Stimulated activated memory B cell treated with anti-CD40 and anti-IgM and Interleukin-4, amounts not matched to agents 10 μg/mL and 1 μg/mL and 100 μg/mL, for 72 hours (primary cell): ENCODE measurements at places on chromosomes 1 and 21.
A peak's percentile ranks its signal among the peaks of the same experiment; 100 is the strongest.

DNA sequence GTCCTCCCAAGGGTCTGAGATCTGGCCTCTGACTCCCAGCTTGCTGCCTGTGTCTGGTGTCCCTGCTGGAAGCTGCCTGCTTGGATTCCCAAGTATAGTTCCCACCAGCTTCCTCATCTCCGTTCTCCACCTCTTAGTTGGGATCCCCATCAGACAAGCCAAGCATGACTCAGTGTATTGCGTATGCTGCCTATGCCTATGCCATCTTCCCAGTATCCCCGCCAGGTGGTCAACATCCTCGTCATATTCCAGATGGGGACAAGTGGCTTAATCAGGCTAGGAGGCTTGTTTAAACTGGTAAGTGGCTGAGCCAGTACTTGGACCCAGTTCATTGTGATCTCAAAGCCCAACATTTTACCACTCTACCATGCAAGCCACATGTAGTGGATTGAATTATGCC is 204.4 kb downstream of the GRIK3 start:
- H3K27me3 ChIP-seq = peaks cover 36% of the 10 kb centered on the region
- H3K4me3 ChIP-seq = no peak overlapping the region
- H3K36me3 ChIP-seq = no peaks in the 10 kb centered on the region
- ATAC-seq = no peak
- no peak overlapping the region for H3K27ac ChIP-seq

DNA sequence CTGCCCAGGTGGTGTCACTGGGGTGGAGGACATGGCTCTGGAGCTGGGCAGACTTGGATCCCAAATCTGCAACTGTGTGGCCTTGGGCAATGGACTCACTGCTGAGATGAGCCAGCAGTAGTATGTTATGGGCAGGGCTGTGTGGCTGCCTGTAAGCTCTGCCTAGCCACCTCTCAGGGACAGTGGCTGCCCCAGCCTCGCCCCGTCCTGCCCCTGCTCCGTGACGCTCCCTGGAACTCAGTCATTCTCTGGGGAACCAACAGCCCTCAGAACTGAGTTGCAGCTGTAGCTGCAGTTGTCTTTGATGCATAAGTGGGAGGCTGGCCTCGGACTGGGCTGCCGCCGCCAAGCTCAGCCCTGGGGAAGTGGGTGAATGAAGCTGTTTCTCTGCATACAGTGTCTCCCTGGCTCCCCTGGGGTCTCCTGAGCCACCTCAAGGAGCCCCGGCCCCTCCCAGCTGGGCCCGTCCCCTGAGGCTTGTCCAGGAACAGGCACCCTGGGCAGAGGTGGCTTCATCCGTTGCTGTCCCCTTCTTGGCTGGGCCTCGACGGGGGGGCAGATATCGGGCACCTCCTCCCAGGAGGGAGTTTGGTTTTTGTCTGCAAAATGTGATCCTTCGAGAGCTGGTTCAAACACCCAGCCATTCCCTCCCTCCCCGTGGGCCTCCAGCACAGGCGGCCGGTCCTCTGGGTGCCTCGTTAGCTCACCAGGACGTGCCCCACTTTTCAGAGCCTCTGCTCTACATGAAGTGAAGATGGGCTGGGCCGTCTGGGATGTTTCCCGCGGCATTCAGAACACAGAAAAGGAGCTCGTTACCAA is 26.2 kb upstream of the PLCH2 start:
- ATAC-seq = no peak
- H3K27me3 ChIP-seq = peaks cover 23% of the 10 kb centered on the region
- peaks cover 7% of the 10 kb centered on the region for H3K4me1 ChIP-seq
- H3K36me3 ChIP-seq = no peaks in the 10 kb centered on the region
- no peak overlapping the region for H3K4me3 ChIP-seq
- no peak overlapping the region for H3K27ac ChIP-seq

DNA sequence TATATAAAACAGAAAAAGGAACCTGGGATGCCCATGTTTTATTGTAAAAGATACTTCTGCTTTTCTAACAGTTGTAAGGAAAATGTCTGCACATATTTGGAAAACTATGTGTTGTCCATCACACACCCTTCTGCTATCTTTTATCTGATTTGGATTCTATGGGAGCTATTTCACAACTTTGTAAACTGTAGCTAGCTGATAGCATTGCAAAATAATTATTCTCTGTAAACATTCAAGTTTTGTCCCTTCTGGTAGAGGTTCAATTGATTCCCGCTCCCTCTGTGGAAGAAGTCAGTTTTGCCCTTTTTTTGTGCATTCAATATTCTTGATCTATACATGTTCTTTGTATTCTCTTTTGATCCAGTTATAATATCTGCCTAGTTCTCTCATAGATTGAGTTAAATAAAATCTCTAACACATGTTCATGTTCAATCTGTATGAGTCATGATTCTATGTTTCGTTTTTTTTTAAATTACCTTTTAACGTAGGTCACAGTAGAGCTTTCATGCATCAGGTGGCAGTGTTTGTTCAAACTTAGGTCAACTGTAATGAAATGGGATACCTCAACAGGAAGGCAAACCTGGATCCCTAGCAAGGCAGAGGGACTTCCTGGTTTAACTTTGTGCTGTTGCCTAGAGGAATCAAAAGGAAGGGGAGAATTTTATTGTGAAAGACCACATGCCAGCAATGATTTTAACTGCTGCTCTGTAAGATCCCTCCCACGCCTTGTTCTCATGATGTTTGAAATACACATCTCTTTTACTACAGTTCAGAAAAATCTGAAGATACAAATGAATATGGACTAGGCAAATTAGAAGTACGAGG is 26.0 kb upstream of the BCL9 start:
- no peak for ATAC-seq
- no peaks in the 10 kb centered on the region for H3K36me3 ChIP-seq
- no peaks in the 10 kb centered on the region for H3K4me1 ChIP-seq
- no peak overlapping the region for H3K27ac ChIP-seq
- H3K4me3 ChIP-seq = no peak overlapping the region
- H3K27me3 ChIP-seq = peaks cover 3% of the 10 kb centered on the region

GRCh38 chr21:27077501-27077900 is 110.6 kb upstream of the ADAMTS5 start:
- no peaks in the 10 kb centered on the region for H3K4me1 ChIP-seq
- H3K27ac ChIP-seq = no peak overlapping the region
- no peaks in the 10 kb centered on the region for H3K27me3 ChIP-seq
- no peak for ATAC-seq

- H3K4me3 ChIP-seq = no peak overlapping the region
- H3K27me3 ChIP-seq = no peaks in the 10 kb centered on the region
- no peak overlapping the region for H3K27ac ChIP-seq
- H3K4me1 ChIP-seq = no peaks in the 10 kb centered on the region
- no peak for ATAC-seq
These were observed 53.3 kb downstream of the B3GALT5 start for GRCh38 chr21:39666026-39666425.

DNA sequence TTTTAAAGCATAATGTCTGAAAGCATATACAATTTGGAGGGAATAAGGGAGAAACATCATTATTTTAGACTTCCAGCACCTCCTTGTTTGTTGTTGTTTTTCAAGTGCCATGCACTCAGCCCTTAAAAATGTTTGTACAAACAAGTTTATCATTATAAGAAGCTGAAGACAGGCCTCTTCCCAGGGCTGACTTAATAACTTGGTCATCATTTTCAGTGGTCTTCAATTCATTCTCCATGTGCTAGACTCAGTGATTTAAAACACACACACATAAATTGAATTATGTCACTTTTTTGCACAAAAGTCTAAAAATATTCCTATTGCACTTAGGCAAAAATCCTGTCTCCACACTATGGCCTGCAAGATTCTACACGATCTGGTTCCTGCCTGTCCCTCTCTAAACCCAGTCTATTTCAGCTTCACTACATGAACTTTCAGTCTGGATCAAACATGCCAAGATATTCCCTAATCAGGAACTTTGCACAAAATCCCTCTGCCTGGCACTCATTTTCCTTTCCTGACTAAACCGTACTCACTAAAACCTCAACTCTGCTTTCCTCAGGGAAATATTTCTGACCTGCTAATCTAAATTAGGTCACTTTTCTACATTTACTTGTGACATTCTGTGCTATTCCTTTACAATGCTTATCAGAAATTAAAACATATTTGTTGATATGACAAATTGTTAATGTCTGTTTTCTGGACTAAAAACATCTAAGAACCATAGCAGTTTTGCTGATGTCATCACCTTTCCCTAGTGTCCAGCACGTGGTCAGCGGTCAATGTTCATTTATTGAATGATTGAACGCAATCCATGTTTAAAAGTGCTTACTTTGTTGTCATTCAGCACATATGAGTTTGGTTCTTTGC is 14.8 kb upstream of the GBP5 start:
- peaks cover 13% of the 10 kb centered on the region for H3K36me3 ChIP-seq
- peaks cover 19% of the 10 kb centered on the region for H3K4me1 ChIP-seq
- H3K27me3 ChIP-seq = no peaks in the 10 kb centered on the region
- H3K4me3 ChIP-seq = no peak overlapping the region
- ATAC-seq = no peak
- H3K27ac ChIP-seq = peak overlapping the region; percentile 77

DNA sequence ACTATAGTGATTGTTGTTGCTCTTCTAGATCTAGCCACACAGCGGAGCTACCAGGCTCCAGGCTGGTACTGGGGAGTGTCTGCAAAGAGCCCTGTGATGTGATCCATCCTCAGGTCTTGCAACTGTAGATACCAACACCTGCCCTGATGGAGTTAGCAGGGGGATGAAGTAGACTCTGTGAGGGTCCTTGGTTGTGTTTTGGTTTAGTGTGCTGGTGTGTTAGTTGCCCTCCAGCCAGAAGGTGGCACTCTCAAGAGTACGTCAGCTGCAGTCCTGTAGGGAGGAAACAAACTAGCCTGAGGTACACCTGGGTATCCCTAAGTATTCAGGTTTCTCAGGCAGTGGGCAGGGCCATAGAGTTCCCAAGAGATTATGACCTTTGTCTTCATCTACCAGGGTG is 81.2 kb upstream of the TMPRSS2 start:
- peaks cover 25% of the 10 kb centered on the region for H3K27me3 ChIP-seq
- no peak for ATAC-seq
- no peaks in the 10 kb centered on the region for H3K4me1 ChIP-seq
- no peak overlapping the region for H3K4me3 ChIP-seq
- no peak overlapping the region for H3K27ac ChIP-seq

GRCh38 chr1:97506368-97506767 is 414.5 kb downstream of the DPYD start:
- no peaks in the 10 kb centered on the region for H3K27me3 ChIP-seq
- H3K36me3 ChIP-seq = no peaks in the 10 kb centered on the region
- no peaks in the 10 kb centered on the region for H3K4me1 ChIP-seq
- no peak overlapping the region for H3K4me3 ChIP-seq

DNA sequence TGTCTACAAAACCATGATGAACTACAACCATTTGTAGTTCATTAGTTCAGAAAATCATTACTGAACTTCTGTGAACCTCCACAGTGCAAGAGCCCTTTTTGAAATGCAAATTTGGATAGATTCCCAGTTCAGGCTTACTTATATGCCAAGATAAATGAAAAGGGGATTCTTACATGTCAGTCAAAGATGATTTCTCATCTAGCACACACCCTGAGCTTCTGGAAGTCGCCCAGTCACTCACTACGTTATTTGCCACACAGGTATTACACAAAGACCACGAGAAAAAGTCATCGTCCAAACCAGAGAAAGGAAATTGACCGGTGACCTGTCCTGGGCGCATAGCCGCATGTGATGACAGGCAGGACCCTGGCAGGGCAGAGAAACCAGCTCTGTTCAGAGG is 41.8 kb downstream of the ETS2 start:
- peaks cover 42% of the 10 kb centered on the region for H3K27me3 ChIP-seq
- H3K4me1 ChIP-seq = peaks cover 5% of the 10 kb centered on the region
- H3K27ac ChIP-seq = no peak overlapping the region
- H3K36me3 ChIP-seq = no peaks in the 10 kb centered on the region

DNA sequence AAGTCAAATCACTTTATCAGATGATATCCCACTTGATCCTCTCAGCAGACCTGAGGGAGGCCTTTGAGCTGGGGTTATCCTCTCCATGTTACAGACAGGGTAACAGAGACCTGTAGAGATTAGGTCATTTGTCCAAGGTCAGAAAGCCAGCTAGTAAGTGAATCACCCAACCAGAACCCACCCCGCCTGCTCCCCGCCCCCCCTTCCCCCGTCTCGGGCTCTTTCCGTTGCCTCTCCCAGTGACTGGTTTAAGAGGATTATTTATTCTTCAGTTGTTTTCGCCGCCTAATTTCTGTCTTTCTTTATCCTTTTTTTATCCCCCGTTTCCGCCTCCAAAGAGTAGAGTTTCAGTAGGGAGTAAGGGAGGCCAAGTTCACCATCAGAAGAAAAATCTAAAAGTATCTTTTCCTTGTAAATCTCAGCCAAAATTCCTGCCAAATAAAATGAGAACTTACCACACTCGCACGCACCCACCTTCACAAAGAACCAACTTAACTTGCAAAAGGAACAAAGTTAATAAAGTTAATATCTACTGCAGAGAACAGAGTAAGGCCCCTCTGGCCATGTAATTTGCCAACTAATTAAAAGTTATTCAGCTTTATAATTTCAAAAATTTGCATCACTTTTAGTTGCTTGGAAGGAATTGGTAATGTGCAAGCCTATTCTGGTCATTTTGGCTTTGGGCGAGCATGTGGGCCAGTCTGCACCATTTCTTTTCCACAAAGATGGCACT is 76.8 kb upstream of the TRABD2B start:
- H3K27ac ChIP-seq = no peak overlapping the region
- no peaks in the 10 kb centered on the region for H3K36me3 ChIP-seq
- peaks cover 11% of the 10 kb centered on the region for H3K27me3 ChIP-seq
- H3K4me1 ChIP-seq = peaks cover 8% of the 10 kb centered on the region
- H3K4me3 ChIP-seq = no peak overlapping the region

DNA sequence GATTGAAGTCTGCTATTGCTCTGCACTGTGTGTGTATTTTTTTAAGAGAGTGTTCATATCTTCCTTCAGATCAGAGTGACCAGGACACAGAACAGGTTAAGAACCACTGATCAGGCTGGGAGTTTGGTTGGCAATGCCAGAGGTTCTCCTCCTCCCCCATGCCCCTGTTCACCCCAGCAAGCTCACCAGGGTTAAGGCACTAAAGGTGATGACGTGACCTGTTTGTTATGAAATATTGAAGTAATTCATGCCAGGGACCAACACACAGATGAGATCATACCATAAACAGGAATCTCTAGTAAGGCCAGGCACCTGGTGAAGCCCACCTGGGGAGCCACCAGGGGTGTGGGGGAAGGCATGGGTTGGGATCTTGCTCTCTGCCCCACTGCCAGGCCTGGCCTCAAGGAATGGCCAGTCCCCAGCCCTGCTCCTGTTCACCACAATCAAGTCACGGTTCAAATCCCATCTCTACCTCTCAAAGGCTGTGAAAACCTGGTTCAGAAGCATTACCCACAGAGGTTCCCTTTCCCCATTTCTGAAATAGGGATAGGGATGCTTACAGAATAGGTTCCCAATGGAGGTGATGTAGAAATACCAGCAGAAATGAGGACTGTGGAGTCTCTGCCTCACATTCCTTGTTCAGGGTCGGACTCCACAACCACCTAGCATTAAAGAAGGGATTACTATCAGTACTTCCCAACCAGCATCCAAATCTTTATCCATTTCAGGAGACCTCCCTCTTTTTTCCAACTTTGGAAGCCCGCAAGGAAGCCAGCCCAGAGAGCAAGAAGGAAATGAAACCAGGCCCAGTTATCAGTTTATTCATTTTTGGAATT is 2.4 kb downstream of the ID3 start:
- peak overlapping the region; percentile 95 for H3K27ac ChIP-seq
- ATAC-seq = no peak
- H3K4me3 ChIP-seq = peak overlapping the region; percentile 98
- no peaks in the 10 kb centered on the region for H3K27me3 ChIP-seq

GRCh38 chr1:205565799-205566198 is 61.3 kb downstream of the CDK18 start:
- ATAC-seq = no peak
- no peak overlapping the region for H3K4me3 ChIP-seq
- no peaks in the 10 kb centered on the region for H3K36me3 ChIP-seq
- H3K4me1 ChIP-seq = peaks cover 8% of the 10 kb centered on the region
- no peak overlapping the region for H3K27ac ChIP-seq

- no peak overlapping the region for H3K27ac ChIP-seq
- H3K27me3 ChIP-seq = peaks cover 5% of the 10 kb centered on the region
- H3K36me3 ChIP-seq = no peaks in the 10 kb centered on the region
- H3K4me3 ChIP-seq = no peak overlapping the region
- no peak for ATAC-seq
These were observed 77.1 kb downstream of the ZNF281 start for GRCh38 chr1:200332716-200333115.
